Pancreas (tissue), 10 donors: ENCODE measurements at places on chromosomes 1 and 21.

GRCh38 chr1:13667691-13668090 lies 32.3 kb upstream of the PRDM2 start:
- no peak for DNase-seq

DNA sequence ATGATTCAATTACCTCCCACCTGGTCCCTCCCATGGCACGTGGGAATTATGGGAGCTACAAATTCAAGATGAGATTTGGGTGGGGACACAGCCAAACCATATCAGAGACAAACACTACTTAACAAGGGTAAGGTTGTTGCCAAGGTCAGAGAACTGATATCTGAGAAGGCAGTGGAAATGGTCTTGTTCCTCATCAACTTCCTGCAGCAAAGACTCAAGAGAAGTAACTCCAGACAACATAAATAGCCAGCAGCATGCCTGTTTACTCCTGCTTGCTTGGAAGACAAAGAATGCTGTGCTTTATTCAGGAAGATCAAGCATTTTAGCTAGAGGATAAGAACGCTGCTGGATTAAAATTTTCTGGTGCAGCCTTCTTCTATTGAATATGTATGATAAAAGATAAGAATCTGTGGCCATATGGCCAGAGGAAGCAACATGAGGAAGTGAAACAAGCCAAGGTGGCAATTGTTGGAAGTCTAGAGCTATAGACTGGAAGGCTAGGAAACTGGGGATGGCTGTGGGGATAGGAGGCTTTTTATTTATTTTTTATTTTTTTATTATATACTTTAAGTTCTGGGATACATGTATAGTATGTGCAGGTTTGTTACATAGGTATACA lies 36.4 kb downstream of the DDAH1 start:
- no peak for DNase-seq

GRCh38 chr1:119394085-119394484 lies 20.9 kb upstream of the HSD3B2 start:
- no peak for DNase-seq

GRCh38 chr21:44401386-44402160 lies 48.2 kb downstream of the TRPM2 start:
- no peak for DNase-seq

GRCh38 chr1:61388566-61388965 lies 306.2 kb downstream of the NFIA start:
- DNase-seq: no peak

DNA sequence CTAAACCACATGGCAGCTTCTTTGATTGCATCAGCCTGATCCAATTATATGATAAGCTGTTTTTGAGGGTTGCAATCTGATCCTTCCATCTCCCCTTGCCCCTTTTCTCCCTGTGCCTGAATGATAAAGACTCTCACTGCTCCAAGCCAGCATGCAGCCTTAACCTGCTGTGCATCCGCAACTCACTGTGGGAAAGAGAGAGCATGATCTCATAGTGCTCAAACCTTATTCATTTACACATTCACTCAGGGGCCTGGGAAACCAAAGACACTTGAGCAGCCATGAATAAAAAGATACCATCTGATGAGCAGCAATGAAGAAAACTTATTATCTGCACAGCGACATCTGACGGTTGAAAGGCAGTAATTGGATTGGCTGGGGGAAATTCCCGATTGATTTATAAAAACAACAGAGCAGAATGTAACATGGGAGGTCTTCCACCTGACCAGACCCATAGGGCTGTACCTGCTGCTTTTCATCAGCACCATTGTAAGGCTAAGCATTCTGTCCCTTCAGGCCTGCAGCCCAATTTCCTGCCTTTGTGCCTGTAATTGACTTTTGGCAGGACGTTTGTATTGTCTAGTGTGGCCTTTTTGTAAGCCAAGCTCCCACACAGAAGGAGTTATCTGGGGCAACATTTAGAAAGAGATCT lies 62.5 kb downstream of the KIAA0040 start:
- no peak for DNase-seq

DNA sequence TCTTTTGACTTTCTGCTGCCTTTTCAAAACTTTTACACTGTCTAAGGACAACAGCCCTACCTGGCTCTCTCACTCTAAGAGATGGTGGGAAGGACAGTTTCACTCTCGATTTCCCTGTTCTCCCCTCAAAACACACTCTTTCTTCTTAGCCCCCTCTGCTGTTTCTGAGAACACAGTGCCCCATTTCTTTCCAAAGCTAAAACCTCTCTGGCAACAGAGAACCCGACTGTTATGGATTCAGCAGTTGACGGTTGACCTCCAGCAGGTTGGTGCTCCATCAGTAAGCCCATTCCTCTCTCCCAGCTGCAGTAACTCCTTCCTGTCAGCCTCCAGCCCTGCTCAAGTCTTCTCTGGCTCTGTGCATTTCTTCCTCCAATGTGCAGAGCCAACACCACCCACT lies 88.2 kb upstream of the ABCD3 start:
- DNase-seq: no peak

GRCh38 chr1:12342401-12343003 lies 112.7 kb downstream of the VPS13D start:
- no peak for DNase-seq

- DNase-seq: no peak
Measured at GRCh38 chr1:30160999-30161689, 562.2 kb downstream of the MATN1 start.

DNA sequence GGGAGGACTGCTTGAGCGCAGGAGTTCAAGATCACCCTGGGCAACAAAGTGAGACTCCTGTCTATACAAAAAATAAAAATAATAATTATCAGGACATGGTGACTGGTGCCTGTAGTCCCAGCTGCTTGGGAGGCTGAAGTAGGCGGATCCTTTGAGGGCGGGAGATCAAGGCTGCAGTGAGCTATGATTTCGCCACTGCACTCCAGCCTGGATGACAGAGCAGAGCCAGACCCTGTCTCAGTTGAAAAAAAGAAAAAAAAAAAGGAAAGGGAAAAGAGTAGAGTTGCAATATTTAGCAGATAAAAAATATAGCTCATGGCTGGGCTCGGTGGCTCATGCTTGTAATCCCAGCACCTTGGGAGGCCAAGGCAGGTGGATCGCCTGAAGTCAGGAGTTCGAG lies 3.3 kb upstream of the S1PR1 start:
- DNase-seq: no peak

DNA sequence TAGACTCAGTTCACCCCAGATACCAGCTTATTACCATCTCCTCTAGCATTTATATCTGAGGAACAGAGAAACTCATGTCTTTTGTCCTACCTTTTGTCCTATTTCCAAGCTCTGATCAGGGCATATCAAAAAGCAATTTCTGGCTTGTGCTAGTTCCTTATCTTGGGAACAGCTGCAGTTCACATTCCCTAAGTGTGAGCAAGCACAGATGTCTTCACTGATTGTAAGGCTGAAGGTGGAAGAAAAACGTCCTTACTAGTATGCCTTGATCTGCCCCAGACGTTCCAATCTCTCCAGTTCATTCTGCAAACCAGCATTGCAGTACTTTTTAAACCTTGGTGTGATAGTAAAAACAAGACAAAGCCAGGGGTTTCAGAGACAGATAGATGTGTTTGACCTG lies 139.8 kb downstream of the NCAM2 start:
- no peak for DNase-seq

DNA sequence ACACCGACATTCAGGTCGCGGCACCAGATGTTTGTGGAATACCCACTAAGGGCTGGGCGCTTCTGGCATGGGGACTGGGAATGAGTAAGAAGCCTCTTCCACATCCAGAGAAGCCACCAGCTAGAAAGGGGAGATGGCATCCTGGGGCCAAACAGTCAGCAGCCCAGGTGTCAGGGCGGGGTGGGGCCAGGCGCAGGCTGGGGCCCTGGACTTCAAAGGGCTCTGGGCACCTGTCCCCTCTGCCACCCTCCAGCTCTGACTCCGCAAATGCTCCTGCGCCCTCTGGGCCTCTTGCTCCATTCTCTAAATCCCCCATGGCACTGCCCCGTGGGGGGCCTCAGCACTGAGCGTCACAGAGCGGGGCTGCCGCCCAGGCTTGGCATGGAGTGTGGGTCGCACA lies 70.4 kb downstream of the MEGF6 start:
- no peak for DNase-seq

DNA sequence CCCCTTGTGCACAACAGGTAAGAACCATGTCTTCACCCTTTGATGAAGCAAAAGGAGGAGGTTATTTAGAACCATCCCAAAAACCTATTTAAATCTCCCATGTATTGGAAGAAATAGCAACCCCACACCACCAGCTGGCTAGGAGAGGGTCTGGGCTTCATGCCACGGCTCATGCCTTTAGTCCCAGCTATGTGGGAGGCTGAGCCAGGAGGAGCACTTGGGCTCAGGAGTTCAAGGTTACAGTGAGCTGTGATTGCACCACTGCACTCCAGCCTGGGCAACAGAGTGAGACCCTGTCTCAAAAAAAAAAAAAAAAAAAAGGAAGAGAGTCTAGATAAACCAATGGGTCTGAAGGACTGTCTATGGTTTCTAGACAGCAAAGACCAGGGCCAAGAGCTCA lies 197.9 kb upstream of the COA6 start:
- no peak for DNase-seq

DNA sequence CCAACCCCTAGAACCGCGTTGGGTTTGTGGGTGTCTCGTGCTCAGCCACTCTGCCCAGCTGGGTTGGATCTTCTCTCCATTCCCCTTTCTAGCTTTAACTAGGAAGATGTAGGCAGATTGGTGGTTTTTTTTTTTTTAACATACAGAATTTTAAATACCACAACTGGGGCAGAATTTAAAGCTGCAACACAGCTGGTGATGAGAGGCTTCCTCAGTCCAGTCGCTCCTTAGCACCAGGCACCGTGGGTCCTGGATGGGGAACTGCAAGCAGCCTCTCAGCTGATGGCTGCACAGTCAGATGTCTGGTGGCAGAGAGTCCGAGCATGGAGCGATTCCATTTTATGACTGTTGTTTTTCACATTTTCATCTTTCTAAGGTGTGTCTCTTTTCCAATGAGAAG lies 18.7 kb downstream of the TFF3 start:
- no peak for DNase-seq
